ENCODE measurements at places on chromosomes 2 and 18. TPM values are rescaled to one million over a fixed set of nuclear protein-coding genes. Genes with fewer than 3 reads are reported as not detected.

The ARL4C gene
- total RNA-seq, result 44.7 TPM

The FLACC1 gene
- total RNA-seq, result 0.63 TPM

The FSIP2 gene
- 0.10 TPM for total RNA-seq

The DPYSL5 gene
- total RNA-seq, result not detected

DNA sequence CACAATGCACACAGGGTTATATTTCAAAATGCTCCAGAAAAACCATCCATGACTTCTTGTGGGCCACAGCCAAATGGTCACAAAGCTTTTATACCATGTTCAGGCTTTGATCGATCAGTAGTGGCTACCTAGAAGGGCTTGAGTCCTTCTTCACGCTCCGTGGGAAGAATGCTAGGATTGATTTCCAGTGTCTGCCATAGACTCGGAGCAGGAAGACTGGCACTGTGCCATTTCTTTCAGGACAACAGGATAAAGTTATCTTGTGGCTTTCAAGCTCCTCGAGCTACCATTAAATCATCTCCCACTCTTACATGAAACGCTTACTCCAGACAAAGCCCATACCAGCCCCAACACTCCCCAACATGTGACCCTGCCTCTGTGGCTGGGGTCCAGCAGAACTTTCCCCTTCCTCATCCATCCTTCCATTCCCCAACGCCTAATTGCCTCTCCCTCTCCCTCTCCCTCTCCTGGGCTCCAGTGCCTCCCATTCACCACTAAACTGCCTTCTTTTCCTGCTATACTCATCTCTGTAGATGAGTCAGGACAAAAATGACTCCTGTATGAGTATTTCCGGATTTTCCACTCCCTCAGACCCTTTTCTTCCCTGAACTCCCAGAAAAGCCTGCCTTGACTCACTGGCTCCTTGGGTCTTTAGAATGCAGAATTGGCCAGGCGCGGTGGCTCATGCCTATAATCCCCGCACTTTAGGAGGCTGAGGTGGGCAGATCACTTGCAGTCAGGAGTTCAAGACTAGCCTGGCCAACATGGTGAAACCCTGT lies 40.9 kb downstream of the ADD2 start:
- H3K4me3 ChIP-seq, result no peak overlapping the region
- no peak for DNase-seq
- no peaks in the 10 kb centered on the region for H3K27me3 ChIP-seq

GRCh38 chr2:43495727-43496126 lies 100.1 kb downstream of the THADA start:
- H3K36me3 ChIP-seq, result peaks cover 40% of the 10 kb centered on the region
- DNase-seq, result no peak
- H3K27me3 ChIP-seq, result no peaks in the 10 kb centered on the region
- no peak overlapping the region for H3K4me3 ChIP-seq
- no peak overlapping the region for H3K27ac ChIP-seq

- no peaks in the 10 kb centered on the region for H3K4me1 ChIP-seq
- no peak overlapping the region for H3K4me3 ChIP-seq
- no peaks in the 10 kb centered on the region for H3K36me3 ChIP-seq
- H3K27me3 ChIP-seq, result peaks cover 1% of the 10 kb centered on the region
- DNase-seq, result no peak
Observed at GRCh38 chr2:13121096-13121495, 404.4 kb downstream of the TRIB2 start.

- no peak overlapping the region for H3K27ac ChIP-seq
- no peak for DNase-seq
Observed at GRCh38 chr18:36389027-36389426, 91.5 kb downstream of the FHOD3 start.
